Activated CD8-positive, alpha-beta T cell treated with anti-CD3 and anti-CD28 coated beads for 36 hours (primary cell): ENCODE measurements at places on chromosomes 1 and 21. TPM values are rescaled to one million over a fixed set of nuclear protein-coding genes. Genes with fewer than 3 reads are reported as not detected.
A peak's percentile ranks its signal among the peaks of the same experiment; 100 is the strongest.

GREM2 gene
- total RNA-seq: not detected

FCRLB gene
- total RNA-seq: 0.68 TPM

HPCA gene
- total RNA-seq: 0.61 TPM

HIVEP3 gene
- total RNA-seq: 18.6 TPM

PRAMEF26 gene
- not detected for total RNA-seq

RABGGTB gene
- total RNA-seq: 173 TPM

FCAMR gene
- total RNA-seq: not detected

- no peak for DNase-seq
- no peaks in the 10 kb centered on the region for H3K27me3 ChIP-seq
- H3K4me1 ChIP-seq: peaks cover 19% of the 10 kb centered on the region
- H3K27ac ChIP-seq: no peak overlapping the region
- no peaks in the 10 kb centered on the region for H3K36me3 ChIP-seq
- no peak overlapping the region for H3K4me3 ChIP-seq
Measured at GRCh38 chr1:229191066-229191674, 79.7 kb upstream of the RAB4A start.

- H3K27ac ChIP-seq: no peak overlapping the region
- peaks cover 3% of the 10 kb centered on the region for H3K27me3 ChIP-seq
- DNase-seq: no peak
- H3K4me3 ChIP-seq: no peak overlapping the region
Measured at GRCh38 chr1:51956528-51957509, 33.7 kb downstream of the RAB3B start.

GRCh38 chr1:112388436-112388835, 7.6 kb upstream of the CTTNBP2NL start:
- DNase-seq: no peak
- peaks cover 27% of the 10 kb centered on the region for H3K27me3 ChIP-seq
- no peak overlapping the region for H3K4me3 ChIP-seq
- H3K4me1 ChIP-seq: peaks cover 5% of the 10 kb centered on the region
- H3K27ac ChIP-seq: no peak overlapping the region
- H3K36me3 ChIP-seq: no peaks in the 10 kb centered on the region

DNA sequence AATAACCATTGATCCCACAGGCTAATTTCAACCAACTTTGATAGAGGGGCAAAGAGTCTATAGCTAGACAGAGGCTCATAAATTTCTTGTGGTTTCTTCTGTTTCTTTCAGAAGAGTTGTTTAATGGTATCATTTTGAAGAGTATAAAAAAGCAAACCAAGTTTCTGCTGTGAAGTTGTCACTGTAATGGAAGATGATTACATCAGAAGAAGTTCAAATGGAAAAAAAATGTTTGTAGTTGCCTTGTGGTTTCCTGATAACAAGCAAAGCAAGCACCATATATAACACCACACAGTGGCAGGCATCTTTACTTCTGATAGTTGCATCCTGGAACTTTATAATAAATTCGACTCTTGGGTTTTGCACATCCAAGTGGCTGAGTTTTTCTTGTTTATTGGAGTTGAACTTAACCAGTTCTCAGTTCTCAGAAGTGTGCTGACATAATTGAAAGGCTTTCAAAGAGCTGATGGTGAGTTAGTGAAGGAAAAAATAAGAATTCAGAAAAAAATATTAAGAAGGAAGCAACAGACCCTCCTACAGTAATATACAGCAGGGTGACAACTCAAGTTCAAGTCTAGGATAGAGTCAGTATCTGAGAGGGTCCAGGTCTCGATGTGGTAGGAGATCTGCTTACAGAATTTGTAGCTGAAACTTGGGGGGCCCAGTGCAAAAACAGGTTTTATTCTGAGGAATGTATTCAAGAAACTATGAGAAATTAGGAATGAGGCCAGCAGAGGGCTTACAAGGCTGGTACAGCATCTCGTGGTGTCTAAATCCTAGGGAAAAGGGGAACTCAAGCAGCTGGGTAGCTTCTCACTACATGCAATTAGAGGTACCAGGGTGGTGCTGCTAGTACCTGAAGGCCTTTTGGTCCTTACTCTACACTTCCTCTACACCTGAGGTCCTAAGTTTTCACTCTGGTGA, 123.5 kb downstream of the CRB1 start:
- peak overlapping the region; percentile 60 for H3K27ac ChIP-seq
- no peak for DNase-seq
- no peaks in the 10 kb centered on the region for H3K36me3 ChIP-seq
- peaks cover 26% of the 10 kb centered on the region for H3K4me1 ChIP-seq
- H3K4me3 ChIP-seq: no peak overlapping the region
- peaks cover 2% of the 10 kb centered on the region for H3K27me3 ChIP-seq

DNA sequence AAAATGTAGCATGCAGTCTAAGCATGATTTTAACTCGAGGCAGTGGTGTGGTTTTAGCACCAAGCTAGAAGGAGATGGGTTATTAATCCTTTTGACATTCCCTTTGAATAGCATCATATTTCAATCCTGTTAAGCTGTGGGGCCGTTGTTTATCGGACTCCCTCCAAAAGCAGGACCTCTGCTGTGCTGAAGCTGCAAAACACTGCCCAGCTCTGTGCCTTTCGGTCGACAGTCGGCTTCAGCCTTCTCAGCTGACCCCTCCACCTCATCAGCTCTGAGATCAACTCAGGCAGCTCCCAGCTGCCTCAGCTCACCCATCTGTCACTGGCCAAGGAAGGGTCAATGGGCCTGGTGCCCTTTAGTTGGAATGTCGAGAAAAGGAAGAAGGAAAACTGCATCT, 95.5 kb downstream of the KAZN start:
- no peaks in the 10 kb centered on the region for H3K36me3 ChIP-seq
- H3K27ac ChIP-seq: no peak overlapping the region
- no peak overlapping the region for H3K4me3 ChIP-seq

DNA sequence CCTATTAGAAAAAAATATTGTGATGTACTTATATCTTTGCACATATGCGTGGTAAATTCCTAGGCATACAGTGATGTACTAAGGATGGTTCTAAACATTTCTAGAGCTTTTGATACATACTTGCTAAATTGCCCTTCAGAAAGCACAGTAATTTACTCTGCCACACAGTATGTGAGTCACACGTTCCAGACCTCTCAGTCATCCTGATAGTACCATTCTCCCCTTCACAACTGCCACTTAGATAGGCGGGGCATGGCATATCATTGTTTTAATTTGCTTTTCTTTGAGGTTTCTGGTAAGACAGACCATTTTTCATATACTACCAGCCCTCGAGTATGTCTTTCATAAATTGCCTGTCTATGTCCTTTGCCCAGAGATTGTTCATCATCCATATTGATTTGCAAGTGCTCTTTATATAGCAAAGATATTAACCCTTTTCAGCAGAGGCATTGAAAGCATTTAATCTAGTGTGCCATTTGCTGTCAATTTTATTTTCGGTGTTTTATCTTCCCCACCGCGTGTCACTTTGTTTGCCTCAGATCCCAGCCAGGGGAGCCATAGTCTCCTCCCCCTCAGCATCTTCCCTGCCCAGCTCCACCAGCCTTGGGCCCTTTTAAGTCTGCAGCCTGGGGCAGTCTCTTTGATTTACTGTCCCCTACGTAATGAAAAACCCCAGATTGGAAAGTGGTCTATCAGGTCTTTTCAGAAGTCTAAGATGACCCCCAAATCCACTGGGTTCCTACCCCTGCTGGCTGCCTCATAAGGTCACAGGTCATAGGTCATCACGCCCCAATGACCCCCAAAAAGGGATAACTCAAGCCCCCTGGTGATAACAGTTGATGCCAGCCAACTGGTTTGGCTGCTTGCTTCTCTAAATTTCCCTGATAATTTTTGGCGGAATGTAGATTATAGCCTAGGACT, 11.8 kb upstream of the PAX7 start:
- peaks cover 7% of the 10 kb centered on the region for H3K4me1 ChIP-seq
- DNase-seq: peak; percentile 57
- H3K4me3 ChIP-seq: no peak overlapping the region
- no peaks in the 10 kb centered on the region for H3K36me3 ChIP-seq
- H3K27me3 ChIP-seq: peaks cover 26% of the 10 kb centered on the region
- H3K27ac ChIP-seq: no peak overlapping the region

DNA sequence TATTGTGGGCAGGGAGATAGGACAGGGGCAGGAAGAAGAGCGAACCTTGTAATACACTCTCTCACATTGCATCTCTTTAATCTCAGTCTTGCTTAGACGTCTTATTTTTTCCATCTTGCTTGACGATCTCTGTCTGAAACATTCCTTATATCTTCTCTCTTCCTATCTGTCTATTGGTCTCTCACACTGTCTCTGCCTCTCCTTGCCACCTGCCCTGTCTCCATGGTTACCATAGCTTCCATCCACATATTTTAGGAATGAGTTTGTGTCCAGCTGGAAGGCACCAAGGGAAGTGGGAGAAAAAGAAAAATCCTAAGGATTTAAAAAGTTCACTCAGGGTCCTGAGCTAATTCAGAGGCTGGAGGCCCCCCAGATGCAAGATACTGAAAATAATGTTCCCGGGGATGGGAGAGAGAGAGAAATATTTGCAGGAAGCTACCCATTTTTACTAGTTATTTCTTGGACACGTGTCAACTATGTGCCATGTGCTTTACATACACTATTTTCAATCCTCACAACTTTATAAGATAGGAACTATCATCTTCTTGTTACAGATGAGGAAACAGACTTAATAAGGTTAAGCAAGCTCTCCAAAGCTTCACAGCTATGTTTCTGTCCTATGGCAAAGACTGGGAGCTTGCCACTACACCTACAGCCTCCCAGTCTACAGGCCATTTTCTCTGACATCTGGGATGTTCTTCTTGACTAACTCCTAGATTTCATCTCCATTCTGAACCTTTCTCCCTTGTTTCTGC, 933 bp downstream of the ANKRD34A start:
- H3K36me3 ChIP-seq: peaks cover 31% of the 10 kb centered on the region
- peak overlapping the region; percentile 91 for H3K27ac ChIP-seq
- peak overlapping the region; percentile 92 for H3K4me3 ChIP-seq
- H3K4me1 ChIP-seq: peaks cover 35% of the 10 kb centered on the region
- no peak for DNase-seq
- no peaks in the 10 kb centered on the region for H3K27me3 ChIP-seq

DNA sequence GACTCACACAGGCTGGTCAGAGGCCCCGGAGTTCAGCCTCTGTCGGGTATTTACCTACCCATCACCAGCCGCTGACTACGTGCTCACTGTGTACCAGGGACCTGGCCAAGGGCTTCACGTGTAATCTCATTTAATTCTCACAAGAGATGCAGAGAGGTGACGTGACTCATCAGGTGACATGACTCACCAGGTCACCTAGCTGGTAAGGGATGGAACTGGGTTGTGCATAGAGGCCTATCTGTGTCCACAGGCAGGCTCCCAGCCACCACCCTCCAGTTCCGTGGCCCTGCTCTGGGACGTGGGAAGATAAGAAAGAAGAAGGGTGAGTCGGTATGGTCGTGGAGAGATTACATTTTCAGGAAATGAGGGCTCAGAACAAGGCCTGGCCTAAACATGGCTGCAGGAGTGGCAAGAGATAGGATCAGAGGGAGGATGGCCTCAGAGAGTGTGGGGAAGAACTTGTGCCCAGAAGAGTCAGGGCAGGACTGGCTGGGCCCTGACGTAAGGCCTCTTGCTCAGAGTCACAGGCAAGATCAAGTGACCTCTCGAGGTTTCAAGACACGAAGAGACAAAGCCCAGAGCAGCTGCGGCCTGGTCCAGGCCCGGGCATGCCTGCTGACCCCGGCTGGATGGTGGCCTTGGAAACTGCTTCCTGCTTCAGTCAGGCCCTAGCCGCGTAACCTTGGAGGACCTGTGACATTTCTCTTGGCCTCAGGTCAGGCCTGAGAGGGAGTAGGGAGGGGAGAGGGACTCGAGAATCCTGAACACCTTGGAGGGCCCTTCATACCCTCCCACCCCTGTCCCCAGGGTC, 52.7 kb upstream of the WASF2 start:
- peak; percentile 74 for DNase-seq
- peak overlapping the region; percentile 43 for H3K27ac ChIP-seq
- no peaks in the 10 kb centered on the region for H3K36me3 ChIP-seq

- H3K27me3 ChIP-seq: no peaks in the 10 kb centered on the region
- H3K36me3 ChIP-seq: no peaks in the 10 kb centered on the region
- DNase-seq: no peak
- H3K27ac ChIP-seq: no peak overlapping the region
Measured at GRCh38 chr1:244165021-244165420, 113.9 kb downstream of the ZBTB18 start.

DNA sequence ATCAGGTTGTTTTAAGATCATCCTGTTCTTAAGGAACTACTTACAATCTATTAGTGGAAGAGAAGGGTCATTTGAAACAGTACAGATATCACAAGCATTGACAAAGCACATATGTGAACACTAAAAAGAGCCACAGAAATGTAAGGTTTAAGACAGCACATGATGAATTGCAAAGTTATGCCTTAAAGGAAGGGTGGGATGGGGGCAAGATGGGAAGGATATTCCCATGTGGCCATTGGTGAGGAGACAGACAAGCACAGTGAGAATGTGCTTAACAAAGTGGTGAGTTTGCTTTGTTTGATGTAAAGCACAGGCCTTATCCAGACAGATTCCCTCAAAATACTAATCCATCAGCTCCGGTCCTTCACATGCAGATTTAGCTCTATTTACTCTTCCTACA, 151.6 kb upstream of the IVNS1ABP start:
- H3K4me1 ChIP-seq: no peaks in the 10 kb centered on the region
- no peak overlapping the region for H3K27ac ChIP-seq
- no peak for DNase-seq

GRCh38 chr1:59482986-59483385, 186.1 kb downstream of the FGGY start:
- H3K27me3 ChIP-seq: no peaks in the 10 kb centered on the region
- H3K27ac ChIP-seq: no peak overlapping the region
- H3K36me3 ChIP-seq: no peaks in the 10 kb centered on the region
- no peaks in the 10 kb centered on the region for H3K4me1 ChIP-seq

GRCh38 chr1:206590025-206590758, 22.1 kb downstream of the EIF2D start:
- peak overlapping the region; percentile 55 for H3K4me3 ChIP-seq
- H3K36me3 ChIP-seq: peaks cover 78% of the 10 kb centered on the region
- H3K27ac ChIP-seq: peak overlapping the region; percentile 97
- H3K27me3 ChIP-seq: no peaks in the 10 kb centered on the region

DNA sequence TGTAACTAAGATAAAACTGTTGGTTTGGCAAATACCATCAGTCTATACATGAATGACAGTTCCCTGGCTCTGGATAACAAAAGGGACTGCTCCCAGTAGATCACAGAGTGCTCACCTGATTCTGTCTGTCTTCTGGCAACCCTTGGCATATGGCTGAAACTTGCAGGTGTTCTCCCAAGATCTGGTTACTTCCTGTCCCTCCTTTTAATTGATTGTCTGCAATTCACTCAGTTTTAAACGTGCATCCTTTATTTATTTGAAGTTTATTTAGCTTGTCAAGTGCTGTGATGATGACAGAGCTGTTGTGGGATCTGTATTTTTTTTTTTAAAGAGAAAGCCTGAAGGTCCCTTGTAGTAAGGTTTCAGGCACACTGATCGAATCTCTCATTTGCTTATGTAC, 3.4 kb downstream of the KCNA3 start:
- H3K4me3 ChIP-seq: peak overlapping the region; percentile 100
- peaks cover 18% of the 10 kb centered on the region for H3K36me3 ChIP-seq
- peak; percentile 16 for DNase-seq
- peak overlapping the region; percentile 98 for H3K27ac ChIP-seq
- peaks cover 47% of the 10 kb centered on the region for H3K4me1 ChIP-seq
